Mesothelial cell of epicardium (in vitro differentiated cells): ENCODE measurements at places on chromosomes 12 and 14. TPM values are rescaled to one million over a fixed set of nuclear protein-coding genes. Genes with fewer than 3 reads are reported as not detected.

The IAPP gene
- total RNA-seq = not detected in 3 replicates

The CAPRIN2 gene
- 40.5 to 41.8 TPM (median 41.4 TPM) in 3 replicates for total RNA-seq

The SH2B3 gene
- total RNA-seq = 1.6 to 2.1 TPM (median 1.7 TPM) in 3 replicates

DNA sequence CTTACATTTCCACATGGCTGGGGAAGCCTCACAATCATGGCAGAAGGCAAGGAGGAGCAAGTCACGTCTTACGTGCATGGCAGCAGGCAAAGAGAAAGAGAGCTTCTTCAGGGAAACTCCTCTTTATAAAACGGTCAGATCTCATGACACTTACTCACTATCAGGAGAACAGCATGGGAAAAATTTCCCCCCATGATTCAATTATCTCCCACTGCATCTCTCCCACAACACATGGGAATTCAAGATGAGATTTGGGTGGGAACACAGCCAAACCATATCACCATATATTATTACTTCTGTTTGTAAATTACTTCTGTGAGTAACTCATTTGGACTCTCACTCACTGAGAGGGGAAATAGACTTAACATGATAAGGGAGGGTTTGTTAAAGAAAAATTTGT lies 1496.8 kb upstream of the TMEM132C start:
- no peak for DNase-seq

GRCh38 chr14:80304125-80304766 lies 92.9 kb upstream of the DIO2 start:
- DNase-seq = no peak

DNA sequence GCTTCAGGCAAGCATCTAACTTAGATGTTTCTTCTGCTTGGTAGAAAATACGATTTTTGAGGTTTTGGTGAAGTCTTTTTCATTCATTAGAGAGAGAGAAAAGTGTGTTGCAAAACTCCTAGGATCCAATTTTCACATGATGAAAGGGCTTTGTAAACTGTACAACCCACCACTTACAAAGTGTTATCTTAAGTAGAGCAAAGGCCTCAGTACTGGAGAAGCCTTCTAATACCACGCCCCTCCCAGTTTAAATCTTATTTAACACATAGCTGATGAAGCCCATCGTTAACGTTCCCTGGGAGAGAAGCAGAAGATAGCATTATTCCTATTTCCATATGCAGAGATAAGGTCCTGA lies 869 bp downstream of the APOLD1 start:
- DNase-seq = no peak

DNA sequence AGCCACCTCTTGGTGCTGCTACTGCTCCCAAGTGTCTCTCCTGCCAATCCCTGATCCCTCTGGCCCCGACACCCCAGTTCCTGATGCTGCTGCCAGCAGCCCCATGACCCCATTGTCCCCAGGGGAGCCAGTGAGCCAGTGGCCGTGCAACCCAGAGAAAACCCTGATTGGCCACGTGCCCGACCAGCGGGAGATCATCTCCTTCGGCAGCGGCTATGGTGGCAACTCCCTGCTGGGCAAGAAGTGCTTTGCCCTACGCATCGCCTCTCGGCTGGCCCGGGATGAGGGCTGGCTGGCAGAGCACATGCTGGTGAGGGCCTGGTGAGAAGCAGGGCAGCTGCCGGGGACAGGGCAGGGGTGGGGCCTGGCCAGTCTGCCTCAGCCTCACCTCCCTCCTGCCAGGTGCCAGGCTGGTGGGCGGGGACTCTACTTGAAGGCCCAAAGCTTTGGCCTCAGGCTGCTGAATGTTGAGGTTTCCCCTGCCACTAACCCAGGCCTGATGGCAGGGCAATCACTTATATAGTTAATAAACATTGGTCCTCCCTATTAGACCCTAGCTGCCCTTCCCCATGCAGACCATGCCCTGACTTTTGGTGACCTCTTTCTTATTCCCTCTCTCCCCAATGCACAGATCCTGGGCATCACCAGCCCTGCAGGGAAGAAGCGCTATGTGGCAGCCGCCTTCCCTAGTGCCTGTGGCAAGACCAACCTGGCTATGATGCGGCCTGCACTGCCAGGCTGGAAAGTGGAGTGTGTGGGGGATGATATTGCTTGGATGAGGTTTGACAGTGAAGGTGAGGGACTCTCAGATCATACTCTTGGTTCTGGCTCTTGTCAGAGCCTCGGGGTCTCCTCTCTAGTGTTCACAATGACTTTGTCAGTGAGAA lies 5.1 kb downstream of the PCK2 start:
- DNase-seq = no peak

DNA sequence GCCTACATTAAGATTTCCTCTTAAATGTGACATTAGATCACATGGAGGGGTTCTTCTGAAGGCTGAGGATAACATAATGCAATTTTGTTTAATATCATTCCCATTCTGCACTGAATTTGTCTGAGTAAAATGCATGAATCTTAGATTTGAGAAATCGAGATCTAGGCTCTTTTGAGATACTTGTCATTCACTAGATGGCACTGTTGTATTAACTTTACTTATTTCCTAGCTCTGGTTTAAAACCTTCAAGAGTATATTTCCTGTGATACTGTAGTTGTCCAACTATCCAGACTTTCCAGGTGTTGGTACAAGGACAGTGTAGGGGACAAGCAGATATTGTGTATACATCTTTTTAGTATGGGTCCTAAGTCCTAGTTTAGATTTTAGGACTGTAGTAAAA lies 91.7 kb upstream of the SEL1L start:
- DNase-seq = no peak

DNA sequence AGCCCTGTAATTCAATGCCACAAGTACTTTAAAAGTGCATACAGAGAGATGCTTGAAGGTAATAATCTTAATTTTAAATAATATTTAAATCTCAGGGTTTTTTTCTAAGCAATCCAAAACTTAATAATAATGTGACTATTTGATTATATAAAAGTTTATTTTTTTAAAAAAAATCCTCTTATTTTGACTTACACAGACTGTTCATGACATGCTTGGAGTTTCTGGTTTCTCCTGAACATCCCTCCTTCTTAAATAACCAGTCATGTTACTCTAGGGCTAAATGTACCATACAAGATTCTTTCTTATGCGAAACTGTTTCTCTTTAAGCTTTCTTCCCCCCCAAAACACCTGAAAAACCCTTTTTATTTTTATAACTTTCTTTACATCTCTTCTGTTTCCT lies 58.2 kb upstream of the SLC2A13 start:
- DNase-seq = no peak

DNA sequence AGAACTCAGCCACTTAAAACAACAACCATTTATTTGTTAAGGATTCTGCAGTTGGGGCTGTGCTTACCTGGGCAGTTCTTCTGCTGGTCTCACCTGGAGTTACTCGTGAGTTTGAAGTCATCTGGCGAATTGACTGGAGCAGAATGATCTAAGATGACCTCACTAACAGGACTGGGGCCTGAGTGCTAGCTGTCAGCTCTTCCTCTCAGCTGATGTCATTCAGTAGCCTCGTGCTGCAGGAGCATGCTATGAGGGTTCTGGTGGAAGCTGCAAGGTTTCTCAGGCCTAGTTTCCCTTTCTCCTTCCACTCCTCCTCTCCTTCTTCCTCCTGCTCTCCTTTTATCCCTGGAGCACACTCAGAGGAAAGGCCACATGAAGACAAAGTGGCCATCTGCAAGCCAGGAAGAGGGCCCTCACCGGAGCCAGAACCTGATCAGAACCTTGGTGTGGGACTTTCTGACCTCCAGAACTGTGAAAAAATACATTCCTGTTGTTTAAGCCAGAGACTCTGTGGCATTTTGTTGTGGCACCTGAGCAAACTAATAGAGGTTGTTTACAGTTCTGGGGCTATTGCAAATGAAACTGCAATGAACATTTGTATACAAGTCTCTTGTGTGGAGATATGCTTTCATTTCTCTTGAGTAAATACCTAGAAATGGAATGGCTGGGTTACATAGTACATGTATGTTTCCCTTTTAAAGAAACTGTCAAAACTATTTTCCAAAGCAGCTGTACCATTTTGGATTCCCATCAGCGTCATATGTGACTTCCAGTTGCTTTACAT lies 21.9 kb upstream of the MAP3K9 start:
- DNase-seq = no peak

GRCh38 chr12:109892748-109893147 lies 7.3 kb upstream of the TCHP start:
- DNase-seq = no peak

- DNase-seq = peak; percentile 68
These were observed 18.5 kb upstream of the EML1 start for GRCh38 chr14:99774556-99775307.

DNA sequence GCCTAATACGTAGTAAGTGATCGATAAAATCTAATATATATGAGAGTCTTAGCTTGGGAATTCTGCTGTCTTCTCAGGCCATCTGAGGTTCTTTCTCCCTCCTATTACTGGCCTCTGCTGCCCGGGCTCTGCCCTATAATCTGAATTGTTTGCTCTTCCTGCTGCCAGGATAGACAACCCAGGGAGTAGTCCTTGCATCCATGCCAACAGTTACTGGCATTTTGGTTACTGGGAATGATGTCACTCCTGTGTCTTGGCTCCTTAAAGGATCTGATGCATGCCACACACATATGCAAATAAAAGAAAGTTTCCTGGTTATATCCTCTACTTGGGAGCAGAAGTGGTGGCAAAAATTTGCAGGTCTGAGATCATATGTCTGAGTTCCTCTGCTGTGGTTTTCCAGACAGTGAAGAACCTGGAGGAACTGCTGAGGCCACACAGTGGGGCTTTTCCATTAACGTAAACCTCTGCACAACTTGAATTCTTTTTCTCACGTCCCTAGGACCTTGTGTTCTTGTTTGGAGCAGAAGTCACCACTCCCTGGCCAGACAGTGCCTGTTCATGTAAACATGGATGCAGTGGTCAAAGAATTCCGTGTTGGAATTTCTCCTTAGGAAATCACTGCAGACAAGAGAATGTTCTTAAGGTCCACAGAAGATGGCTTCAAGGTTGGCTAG lies 320.6 kb upstream of the TBX3 start:
- no peak for DNase-seq

DNA sequence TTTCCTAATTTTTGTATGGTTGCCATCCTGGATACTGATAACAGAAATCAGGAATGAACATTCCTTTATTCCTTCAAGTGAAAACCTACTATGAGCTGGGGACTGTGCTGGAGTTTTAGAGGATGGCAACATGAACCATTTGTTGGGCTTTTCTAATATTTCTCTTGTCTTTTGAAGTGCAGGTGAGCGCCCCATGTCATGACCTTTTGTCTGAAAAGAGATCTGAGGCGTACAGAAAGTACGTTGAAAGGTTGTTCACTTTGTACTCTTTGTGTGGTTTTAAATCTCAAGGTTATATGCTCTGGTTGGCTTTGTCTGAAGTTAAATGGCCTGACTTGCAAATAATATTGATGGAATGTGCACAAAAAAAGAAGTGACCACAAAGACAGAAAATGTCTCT lies 79.0 kb downstream of the GAS2L3 start:
- no peak for DNase-seq

DNA sequence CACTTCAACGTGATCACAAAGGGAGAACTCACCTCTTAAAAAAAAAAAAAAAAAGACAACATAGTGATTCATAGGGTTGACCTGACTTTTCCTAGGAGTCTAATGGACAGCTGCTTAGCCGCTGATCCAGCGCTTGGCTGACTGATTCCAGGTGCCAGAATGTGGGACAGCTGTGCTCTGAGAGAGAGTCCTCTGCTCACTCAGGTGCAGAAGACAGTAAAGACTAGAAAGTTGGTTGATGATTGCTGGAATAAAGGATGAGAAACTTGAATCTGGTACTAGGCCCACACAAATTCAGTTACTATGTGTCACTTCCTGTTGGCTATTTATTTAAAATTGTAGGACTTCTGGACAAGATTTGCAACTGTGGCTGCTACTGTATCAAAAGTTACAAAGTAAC lies 229.4 kb downstream of the CHST11 start:
- no peak for DNase-seq

- no peak for DNase-seq
These were observed 1.2 kb downstream of the HNRNPC start for GRCh38 chr14:21267886-21268616.

DNA sequence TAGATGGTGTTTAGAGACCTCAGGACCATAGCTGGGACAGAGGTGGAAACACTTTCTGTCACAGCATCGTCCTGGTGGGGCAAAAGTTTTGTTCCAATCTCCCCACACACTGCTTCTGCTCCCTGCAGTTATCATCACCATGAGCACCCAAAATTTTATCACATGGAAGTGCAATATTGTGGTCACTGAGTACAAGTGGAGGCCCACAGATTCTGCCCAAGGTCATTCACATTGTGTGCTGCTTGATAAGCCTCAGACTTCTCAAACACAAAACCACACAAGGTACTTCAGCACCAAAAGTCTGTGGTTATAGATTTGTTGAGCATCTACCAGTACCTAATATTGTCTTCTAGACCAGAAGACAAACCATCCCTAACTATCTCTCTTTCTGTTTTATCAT lies 554 bp upstream of the KRT77 start:
- no peak for DNase-seq

DNA sequence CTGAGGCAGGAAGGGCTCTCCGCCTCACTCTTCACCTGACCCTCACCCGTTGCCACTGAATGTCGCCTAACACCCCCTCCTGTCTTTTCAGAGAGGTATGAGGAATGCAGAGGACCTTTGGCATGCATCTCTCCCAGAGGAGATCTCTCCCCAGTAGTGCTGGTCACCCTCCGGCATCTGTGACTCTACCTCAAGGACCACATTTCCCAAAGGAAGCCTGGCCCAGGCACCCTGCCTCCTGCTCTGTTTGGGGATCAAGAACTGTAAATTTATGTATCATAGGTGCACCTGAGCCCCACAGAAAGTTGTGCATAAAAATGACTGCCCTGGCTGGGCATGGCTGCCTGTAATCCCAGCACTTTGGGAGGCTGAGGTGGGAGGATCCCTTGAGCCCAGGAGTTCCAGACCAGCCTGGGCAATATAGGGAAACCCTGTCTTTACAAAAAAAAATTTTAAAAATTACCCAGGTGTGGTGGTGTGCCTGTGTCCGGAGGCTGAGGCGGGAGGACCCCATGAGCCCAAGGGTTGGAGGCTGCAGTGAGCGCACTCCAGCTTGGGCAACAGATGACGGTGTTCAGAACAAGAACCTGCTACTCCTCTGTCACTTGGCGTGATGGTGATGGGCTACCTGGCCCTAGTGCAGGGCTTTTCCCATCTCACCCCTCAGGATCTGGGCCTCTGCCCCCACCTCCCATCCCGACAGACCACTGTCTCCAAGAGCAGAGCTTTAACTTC lies 13.7 kb downstream of the TNFRSF1A start:
- no peak for DNase-seq
